ENCODE measurements at places on chromosomes 12 and 14. TPM values are rescaled to one million over a fixed set of nuclear protein-coding genes. Genes with fewer than 3 reads are reported as not detected.
A peak's percentile ranks its signal among the peaks of the same experiment; 100 is the strongest.

The FKBP3 gene
- total RNA-seq = 38.8 TPM

GRCh38 chr12:76790564-76791552 is 26.9 kb downstream of the ZDHHC17 start:
- H3K27ac ChIP-seq = no peak overlapping the region
- no peaks in the 10 kb centered on the region for H3K36me3 ChIP-seq
- H3K4me1 ChIP-seq = peaks cover 1% of the 10 kb centered on the region
- DNase-seq = no peak

- H3K27me3 ChIP-seq = no peaks in the 10 kb centered on the region
- no peak overlapping the region for H3K27ac ChIP-seq
- DNase-seq = no peak
- H3K36me3 ChIP-seq = no peaks in the 10 kb centered on the region
Measured at GRCh38 chr14:73261075-73261474, 23.8 kb downstream of the PAPLN start.

DNA sequence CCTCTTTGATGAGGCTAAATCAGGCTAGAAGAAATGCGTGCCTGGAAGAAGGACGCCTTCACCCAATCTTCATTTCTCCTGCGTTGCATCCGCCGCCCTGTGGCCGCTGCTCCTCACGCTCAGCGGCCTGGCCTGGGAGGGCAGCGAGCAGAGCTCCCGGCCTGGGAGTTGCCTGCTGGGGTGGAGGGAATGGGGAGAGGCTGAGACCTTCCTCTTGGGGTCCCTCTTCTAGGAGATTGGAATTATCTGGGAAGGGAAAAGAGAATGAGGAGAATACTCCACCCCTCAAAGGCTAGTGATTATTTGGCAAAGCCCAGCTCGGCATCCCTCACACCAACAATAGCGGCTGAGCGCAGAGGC is 2.4 kb upstream of the HOXC12 start:
- H3K4me3 ChIP-seq = no peak overlapping the region
- H3K36me3 ChIP-seq = no peaks in the 10 kb centered on the region
- no peak overlapping the region for H3K27ac ChIP-seq
- H3K27me3 ChIP-seq = no peaks in the 10 kb centered on the region
- no peak for DNase-seq

DNA sequence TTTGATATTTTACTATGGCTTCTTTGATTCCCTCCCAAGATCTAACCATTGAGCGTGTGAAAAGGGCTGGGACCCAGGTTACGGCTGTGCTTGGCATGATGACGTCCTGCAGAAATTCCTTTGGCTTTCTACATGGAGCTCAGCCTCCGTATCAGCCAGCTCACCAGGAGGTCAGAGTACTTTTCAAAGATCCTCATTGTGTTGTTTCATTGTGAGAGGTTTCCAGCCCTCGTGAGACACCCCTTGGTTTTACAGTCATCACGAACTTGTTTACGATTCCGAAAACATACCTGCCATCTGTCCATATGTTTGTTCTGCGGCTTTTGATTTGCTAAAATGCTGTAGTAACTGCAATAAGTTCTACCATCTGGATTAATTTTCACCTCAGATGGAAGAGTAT is 453.1 kb downstream of the TMEM121 start:
- no peaks in the 10 kb centered on the region for H3K4me1 ChIP-seq
- H3K27ac ChIP-seq = no peak overlapping the region
- no peaks in the 10 kb centered on the region for H3K36me3 ChIP-seq
- no peak for DNase-seq

- no peak overlapping the region for H3K27ac ChIP-seq
- H3K27me3 ChIP-seq = no peaks in the 10 kb centered on the region
- H3K4me1 ChIP-seq = peaks cover 7% of the 10 kb centered on the region
- no peak for DNase-seq
Measured at GRCh38 chr12:67720351-67720856, 71.9 kb downstream of the DYRK2 start.

GRCh38 chr14:31320216-31320615 is 100.1 kb downstream of the HEATR5A start:
- no peaks in the 10 kb centered on the region for H3K4me1 ChIP-seq
- H3K4me3 ChIP-seq = no peak overlapping the region
- H3K36me3 ChIP-seq = peaks cover 2% of the 10 kb centered on the region
- no peaks in the 10 kb centered on the region for H3K27me3 ChIP-seq
- no peak for DNase-seq

The DDX51 gene
- 14.3 TPM for total RNA-seq

GRCh38 chr14:103762541-103762940 is 46.9 kb downstream of the ZFYVE21 start:
- no peak overlapping the region for H3K4me3 ChIP-seq
- DNase-seq = no peak
- no peaks in the 10 kb centered on the region for H3K4me1 ChIP-seq

GRCh38 chr12:83954071-83954789 is 958.4 kb downstream of the SLC6A15 start:
- no peak for DNase-seq
- no peak overlapping the region for H3K4me3 ChIP-seq
- H3K27me3 ChIP-seq = no peaks in the 10 kb centered on the region
- H3K4me1 ChIP-seq = no peaks in the 10 kb centered on the region
- no peaks in the 10 kb centered on the region for H3K36me3 ChIP-seq
- no peak overlapping the region for H3K27ac ChIP-seq

- H3K4me3 ChIP-seq = no peak overlapping the region
- DNase-seq = no peak
- no peak overlapping the region for H3K27ac ChIP-seq
- H3K27me3 ChIP-seq = no peaks in the 10 kb centered on the region
- no peaks in the 10 kb centered on the region for H3K4me1 ChIP-seq
Measured at GRCh38 chr14:79299162-79299561, 912.1 kb downstream of the DIO2 start.

GRCh38 chr12:124143726-124144125 is 151.2 kb upstream of the RFLNA start:
- no peak overlapping the region for H3K4me3 ChIP-seq
- DNase-seq = no peak
- no peaks in the 10 kb centered on the region for H3K4me1 ChIP-seq

- H3K27ac ChIP-seq = no peak overlapping the region
- H3K4me1 ChIP-seq = no peaks in the 10 kb centered on the region
- no peak for DNase-seq
- H3K4me3 ChIP-seq = no peak overlapping the region
- H3K36me3 ChIP-seq = no peaks in the 10 kb centered on the region
Measured at GRCh38 chr12:6274231-6275221, 36.0 kb upstream of the PLEKHG6 start.

GRCh38 chr12:6834873-6835272 is 5.9 kb upstream of the GNB3 start:
- H3K27ac ChIP-seq = no peak overlapping the region
- no peaks in the 10 kb centered on the region for H3K4me1 ChIP-seq

The FMNL3 gene
- 53.9 TPM for total RNA-seq

The LMNTD1 gene
- not detected for total RNA-seq

- H3K27me3 ChIP-seq = no peaks in the 10 kb centered on the region
- no peak for DNase-seq
- H3K27ac ChIP-seq = no peak overlapping the region
- peak overlapping the region; percentile 54 for H3K4me3 ChIP-seq
Measured at GRCh38 chr12:22626406-22626805, 1.4 kb downstream of the ETNK1 start.

DNA sequence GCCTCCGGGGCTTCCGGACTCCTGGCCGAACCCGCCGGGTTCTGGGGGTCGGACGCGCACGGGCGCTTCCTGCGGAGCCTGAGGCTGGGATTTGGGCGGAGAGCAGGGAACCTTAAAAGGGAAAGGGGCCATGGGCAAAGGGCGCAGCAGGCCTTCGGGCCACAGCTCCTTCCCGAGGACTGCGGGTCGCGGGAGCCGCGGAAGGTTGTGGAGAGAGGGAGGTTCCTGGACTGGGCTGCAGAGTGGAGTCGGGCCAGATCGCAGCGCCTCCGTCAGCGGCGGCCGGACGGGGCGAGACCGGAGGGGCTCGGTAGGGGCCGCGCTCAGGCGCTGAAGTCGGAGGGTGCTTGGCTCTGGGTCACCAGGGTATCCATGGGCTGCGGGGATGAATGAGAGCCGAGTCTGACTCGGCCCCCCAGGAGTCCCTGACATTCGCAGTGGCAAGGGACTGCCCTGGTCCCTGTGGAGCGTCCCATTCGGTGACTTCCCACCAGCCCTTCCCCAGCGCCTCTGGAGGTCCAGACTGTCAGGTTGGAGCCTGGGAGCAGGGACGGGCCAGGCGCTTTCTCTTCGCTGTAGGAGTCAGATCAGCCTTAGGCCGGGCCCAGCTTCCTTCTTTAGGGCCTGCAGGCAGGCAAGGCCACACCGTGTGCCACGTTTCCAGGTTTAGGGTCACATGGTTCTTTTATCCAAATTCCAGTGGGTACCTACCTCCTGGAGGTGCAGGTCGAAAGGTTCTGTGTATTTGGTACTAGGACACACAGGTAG is 938 bp upstream of the SLC25A29 start:
- peak overlapping the region; percentile 38 for H3K4me3 ChIP-seq
- no peaks in the 10 kb centered on the region for H3K27me3 ChIP-seq
- no peaks in the 10 kb centered on the region for H3K36me3 ChIP-seq
- DNase-seq = no peak

DNA sequence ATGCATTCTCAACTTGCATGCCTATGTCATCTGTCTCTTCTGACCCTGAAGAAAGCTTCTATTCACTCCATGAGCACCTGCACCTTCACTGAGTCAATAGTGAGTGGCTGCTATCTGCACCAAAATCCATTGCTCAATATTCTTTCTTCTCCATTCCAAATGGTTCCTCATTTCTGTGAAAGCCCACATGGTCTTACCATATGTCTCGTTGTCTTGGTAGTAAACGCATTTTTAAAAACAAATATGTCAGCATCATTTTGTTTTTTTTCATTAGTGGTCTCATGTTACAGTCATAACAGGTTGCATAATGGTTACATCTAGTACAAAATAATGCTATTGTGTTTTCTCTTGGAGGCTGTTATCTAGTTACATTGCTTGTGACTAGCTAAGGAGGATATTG is 106.9 kb upstream of the CPM start:
- H3K36me3 ChIP-seq = no peaks in the 10 kb centered on the region
- DNase-seq = no peak
- no peaks in the 10 kb centered on the region for H3K4me1 ChIP-seq

The CAPZA3 gene
- not detected for total RNA-seq

DNA sequence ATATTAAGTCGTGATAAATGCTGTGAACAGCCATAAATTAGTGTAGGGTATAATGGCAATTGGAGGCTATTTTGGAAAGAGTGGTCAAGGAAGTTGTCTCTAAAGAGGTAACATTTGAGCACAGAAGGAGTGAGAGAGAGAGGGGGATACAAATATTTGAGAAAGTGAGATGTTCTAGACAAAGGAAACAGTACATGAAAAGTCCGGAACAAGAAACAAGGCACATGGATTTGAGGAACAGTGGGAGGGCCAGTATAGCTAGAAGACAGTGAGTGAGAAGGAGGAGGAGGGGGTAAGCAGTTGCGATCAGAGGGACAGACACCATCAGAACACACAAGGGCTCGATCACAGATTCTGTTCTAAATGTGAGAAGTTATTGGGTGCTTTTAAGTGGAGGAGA is 20.1 kb upstream of the RNASE12 start:
- no peaks in the 10 kb centered on the region for H3K36me3 ChIP-seq
- H3K4me1 ChIP-seq = no peaks in the 10 kb centered on the region
- no peak overlapping the region for H3K4me3 ChIP-seq
- DNase-seq = no peak

GRCh38 chr12:12427568-12427967 is 70.7 kb downstream of the BORCS5 start:
- H3K27ac ChIP-seq = no peak overlapping the region
- no peaks in the 10 kb centered on the region for H3K36me3 ChIP-seq
- peaks cover 2% of the 10 kb centered on the region for H3K4me1 ChIP-seq
- H3K4me3 ChIP-seq = no peak overlapping the region
- no peaks in the 10 kb centered on the region for H3K27me3 ChIP-seq

The OTUB2 gene
- total RNA-seq = 0.42 TPM

The ZBTB1 gene
- 33.8 TPM for total RNA-seq

GRCh38 chr14:71574976-71575375 is 357.3 kb upstream of the RGS6 start:
- H3K36me3 ChIP-seq = no peaks in the 10 kb centered on the region
- no peaks in the 10 kb centered on the region for H3K27me3 ChIP-seq
- peaks cover 5% of the 10 kb centered on the region for H3K4me1 ChIP-seq
- H3K4me3 ChIP-seq = no peak overlapping the region
- H3K27ac ChIP-seq = no peak overlapping the region

The C1QL4 gene
- not detected for total RNA-seq

DNA sequence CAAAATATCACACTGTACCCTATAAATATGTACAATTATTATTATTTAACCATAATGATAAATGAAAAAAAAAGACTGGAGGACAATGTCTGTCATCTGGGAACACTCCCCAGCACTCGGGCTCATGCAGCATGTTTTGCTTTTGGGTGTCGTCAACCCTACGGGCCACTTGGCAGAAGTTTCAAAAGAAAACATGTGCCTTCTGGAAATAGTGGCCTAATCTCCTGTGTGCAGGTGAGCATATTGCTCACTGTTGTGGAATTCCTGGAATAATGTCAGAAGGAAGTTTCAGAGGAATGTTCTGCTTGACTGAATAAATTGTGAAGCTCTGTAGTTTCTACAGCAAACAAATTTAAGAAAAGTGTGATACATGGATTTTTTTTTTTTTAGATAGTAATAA is 298.3 kb downstream of the SSPN start:
- H3K4me1 ChIP-seq = peaks cover 2% of the 10 kb centered on the region
- no peak overlapping the region for H3K27ac ChIP-seq
- H3K27me3 ChIP-seq = no peaks in the 10 kb centered on the region
- H3K36me3 ChIP-seq = no peaks in the 10 kb centered on the region
- no peak overlapping the region for H3K4me3 ChIP-seq

- H3K4me1 ChIP-seq = no peaks in the 10 kb centered on the region
- no peak overlapping the region for H3K27ac ChIP-seq
- DNase-seq = no peak
- H3K36me3 ChIP-seq = no peaks in the 10 kb centered on the region
Measured at GRCh38 chr14:70652871-70653270, 11.2 kb downstream of the TTC9 start.

- DNase-seq = no peak
- H3K4me3 ChIP-seq = no peak overlapping the region
- no peaks in the 10 kb centered on the region for H3K4me1 ChIP-seq
- H3K36me3 ChIP-seq = no peaks in the 10 kb centered on the region
Measured at GRCh38 chr12:27344760-27345159, 12.1 kb downstream of the BMAL2 start.

The CDCA3 gene
- 0.42 TPM for total RNA-seq

DNA sequence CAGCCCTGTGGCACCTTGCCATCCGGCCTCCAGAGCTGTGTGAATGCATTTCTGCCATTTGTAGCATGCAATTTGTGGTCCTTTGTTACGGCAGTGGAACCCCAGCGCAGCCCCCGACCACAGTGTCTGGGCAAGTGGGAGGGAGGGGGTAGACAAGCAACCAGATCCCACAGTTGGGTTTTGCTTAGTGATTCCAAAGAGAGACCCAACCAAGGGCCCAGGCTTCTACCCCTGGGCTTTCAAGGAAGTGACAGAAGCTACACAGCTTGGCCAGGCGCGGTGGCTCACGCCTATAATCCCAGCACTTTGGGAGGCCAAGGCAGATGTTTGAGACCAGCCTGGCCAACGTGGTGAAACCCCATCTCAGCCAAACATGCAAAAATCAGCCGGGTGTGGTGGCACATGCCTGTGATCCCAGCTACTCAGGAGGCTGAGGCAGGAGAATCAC is 17.8 kb downstream of the ZBTB42 start:
- H3K27me3 ChIP-seq = no peaks in the 10 kb centered on the region
- no peak overlapping the region for H3K4me3 ChIP-seq
- H3K4me1 ChIP-seq = no peaks in the 10 kb centered on the region
- no peak overlapping the region for H3K27ac ChIP-seq
- no peaks in the 10 kb centered on the region for H3K36me3 ChIP-seq
